ENCODE measurements at places on chromosomes 3 and 15.

GRCh38 chr3:11206316-11206715 is 52.0 kb downstream of the HRH1 start:
- DNase-seq = no peak

- no peak for DNase-seq
Measured at GRCh38 chr3:113606539-113607218, 74.3 kb downstream of the SIDT1 start.

DNA sequence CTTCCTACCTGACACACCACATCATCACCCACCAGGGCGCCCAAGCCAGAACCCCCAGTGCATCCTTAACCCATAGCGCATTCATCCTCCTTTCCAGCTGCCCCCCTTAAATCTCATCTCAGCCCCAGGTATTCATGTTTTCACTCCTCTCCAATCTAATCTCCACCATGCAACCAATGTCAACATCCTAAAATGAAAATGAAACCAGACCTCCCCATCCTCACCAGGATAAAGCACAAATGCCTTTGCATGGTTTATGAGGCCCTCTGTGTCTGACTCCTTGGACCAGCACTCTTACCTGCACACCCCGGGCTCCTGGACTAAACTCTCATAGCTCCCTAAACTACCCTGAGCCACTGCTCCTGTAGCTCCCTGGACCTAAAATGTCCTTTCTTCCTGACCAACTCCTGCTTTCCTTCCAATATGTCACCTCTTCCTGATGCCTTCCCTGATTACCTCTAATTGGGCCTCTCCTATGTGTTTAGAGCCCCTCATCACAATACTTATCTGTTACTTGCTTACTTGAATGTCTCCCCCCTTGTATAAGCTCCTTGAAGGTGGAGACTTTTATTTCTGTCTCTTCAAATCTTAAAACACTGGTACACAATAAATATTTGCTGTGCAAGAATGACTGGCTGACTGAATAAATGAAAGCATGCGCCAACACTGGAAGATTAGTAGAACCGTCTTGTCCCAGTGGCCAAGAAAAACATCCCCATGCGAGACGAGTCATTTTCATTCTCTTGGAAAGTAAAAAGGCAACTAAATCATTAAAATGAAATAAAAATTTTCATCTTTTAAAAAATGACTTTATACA is 142.5 kb downstream of the XXYLT1 start:
- no peak for DNase-seq

DNA sequence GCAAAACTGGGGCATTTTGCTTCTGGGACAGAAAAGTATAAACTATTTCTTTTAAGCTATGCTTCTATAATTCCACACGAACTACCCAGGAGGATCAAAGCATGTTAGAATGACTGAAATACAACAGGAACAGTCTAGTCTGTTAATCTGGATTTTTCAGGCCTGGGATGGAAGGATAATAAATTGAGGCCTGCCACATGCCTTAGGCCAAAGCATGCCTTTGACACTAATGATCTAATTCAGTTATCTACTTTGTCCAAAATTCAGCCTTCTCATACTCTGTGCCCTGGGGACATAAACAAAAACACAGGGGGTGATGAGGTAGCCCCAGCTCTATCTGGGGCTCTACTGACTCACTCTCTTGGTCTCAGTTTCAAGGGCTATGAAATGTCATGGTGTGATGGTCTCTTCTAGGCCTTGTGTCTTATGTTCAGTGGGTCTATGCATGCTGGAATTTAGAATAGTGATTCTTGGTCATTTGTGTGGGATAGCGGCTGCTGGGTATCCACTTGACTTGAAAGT is 32.5 kb downstream of the GAP43 start:
- DNase-seq = no peak

DNA sequence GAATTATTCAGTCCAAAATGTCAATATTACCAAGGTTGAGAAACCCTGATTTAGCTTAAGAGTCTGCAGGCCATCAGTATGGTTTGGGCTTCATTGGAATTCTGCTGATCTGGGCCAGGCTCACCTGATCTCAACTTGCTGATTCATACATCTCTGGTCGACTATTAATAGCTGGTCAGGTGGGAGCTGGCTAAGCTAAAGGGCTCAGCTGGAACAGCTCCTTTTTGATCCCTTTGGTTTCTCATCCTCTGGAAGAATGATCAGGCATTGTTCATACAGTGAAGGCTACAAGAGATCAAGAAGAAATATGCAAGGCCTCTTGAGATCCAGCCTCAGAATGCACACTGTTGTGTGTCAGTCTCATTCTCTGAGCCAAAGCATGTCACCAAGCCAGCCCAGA is 123.3 kb upstream of the MME start:
- DNase-seq = no peak

GRCh38 chr3:46895204-46895660 is 17.7 kb downstream of the PTH1R start:
- peak; percentile 51 for DNase-seq

- no peak for DNase-seq
Measured at GRCh38 chr15:99481113-99481950, 84.5 kb upstream of the MEF2A start.

DNA sequence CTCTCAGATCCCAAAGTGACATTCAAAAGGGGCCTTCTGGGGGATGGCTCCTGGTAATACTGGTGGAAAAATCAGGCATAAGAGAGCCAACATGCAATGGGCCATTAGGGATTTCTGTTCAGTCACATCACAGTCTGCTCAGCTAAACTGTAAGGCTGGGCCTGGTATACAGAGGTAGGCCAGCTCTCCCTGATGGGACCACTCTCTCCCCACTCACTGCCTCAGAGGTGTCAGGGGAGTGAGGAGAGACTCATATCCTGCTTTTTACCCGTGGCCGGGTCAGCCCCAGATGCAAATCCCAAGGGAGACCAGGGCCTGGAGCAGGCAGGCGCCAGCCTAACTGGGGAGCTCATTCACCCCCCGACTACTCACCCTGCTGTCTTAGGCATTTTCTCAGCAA is 48.1 kb upstream of the TPM1 start:
- DNase-seq = no peak

DNA sequence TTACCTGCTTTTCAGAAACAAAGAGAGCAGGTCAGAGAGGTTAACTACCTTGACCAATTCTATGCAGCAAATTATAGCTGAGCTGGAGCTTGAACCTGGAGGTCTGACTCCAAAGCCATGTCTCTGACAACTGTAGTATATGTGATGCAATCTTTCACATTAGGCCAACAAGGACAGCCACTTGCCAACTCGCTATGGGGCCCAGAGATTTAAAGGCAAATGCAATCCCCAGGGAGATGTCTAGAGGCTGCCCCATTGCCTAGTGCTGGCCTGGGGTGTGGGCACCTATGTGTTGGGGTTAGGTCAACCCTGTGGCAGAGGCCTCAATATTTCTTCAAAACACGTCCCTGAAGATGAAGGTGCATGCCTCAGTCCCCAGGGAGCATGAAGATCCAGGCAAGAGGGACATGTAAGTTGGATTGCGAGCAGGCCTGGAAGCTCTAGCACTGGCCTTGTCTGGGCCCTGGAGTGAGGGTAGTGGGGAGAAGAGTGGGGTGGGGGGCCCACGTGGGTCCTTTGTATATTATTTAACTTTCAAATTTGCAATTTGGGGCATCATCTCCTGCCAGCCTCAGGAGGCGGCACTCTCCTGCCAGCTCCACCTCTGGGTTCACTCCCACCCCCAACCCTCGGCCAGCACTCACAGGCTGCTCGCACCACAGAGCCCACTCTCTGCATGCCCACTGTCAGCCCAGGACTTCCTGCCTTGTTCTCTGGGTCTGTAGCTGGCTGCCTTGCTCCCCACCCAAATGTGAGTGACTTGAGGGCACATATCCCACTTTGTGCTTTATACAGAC is 64.3 kb downstream of the SLC12A8 start:
- no peak for DNase-seq

DNA sequence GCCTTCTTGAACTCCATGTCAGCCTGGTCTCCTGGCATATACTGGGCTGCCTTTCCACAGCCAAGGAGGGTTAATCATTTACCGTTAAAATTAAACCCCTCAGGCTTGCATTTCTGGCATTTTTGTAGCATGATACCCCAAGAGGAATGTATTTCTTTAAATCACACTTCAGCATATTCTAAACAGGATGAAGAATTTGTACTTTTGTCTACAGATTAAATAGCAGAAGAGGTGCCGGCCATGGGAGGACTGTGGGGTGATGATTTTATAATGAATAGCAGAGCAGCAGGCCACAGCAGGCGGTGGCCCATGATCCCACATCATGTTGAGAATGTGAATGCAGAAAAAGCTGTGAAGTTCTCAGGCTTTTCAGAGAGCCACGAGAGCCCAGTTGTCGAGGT is 90.2 kb downstream of the ARNT2 start:
- no peak for DNase-seq

DNA sequence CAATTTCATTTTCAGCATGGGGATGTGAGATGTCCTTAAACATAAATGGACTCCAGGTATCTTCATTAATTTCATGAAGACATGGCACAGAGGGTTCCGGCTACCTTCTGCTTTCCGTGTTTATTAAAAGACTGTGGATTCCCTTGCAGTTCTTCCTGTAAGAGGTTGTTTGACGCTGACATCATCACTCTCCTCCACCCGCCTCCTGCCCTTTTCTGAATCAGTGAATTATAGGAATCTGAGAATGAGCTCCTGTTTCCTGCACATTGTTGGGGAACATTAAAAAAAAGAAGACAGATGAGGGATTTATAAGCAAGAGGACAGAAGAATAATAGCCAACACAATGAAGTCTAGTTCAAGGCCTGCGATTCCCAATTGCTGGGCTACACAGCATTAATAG is 191.3 kb downstream of the LPP start:
- DNase-seq = no peak

- no peak for DNase-seq
Measured at GRCh38 chr15:61640756-61641155, 411.7 kb upstream of the RORA start.

GRCh38 chr15:51160484-51160883 is 65.8 kb upstream of the TNFAIP8L3 start:
- no peak for DNase-seq

GRCh38 chr15:81286621-81287121 is 37.3 kb downstream of the STARD5 start:
- no peak for DNase-seq

GRCh38 chr3:167830007-167830406 is 94.5 kb downstream of the SERPINI1 start:
- DNase-seq = no peak

All from stimulated activated CD8-positive, alpha-beta memory T cell treated with anti-CD3 and anti-CD28 coated beads, Interleukin-7, amount 100 ng/mL, for 1 hour (primary cell).